ENCODE measurements at places on chromosomes 3 and 15. TPM values are rescaled to one million over a fixed set of nuclear protein-coding genes. Genes with fewer than 3 reads are reported as not detected.
A peak's percentile ranks its signal among the peaks of the same experiment; 100 is the strongest.

GRCh38 chr3:118165413-118165812 is 869.2 kb downstream of the IGSF11 start:
- no peak overlapping the region for H3K27ac ChIP-seq
- H3K36me3 ChIP-seq: no peaks in the 10 kb centered on the region
- H3K4me1 ChIP-seq: no peaks in the 10 kb centered on the region
- no peaks in the 10 kb centered on the region for H3K27me3 ChIP-seq
- DNase-seq: no peak
- no peak overlapping the region for H3K4me3 ChIP-seq

DNA sequence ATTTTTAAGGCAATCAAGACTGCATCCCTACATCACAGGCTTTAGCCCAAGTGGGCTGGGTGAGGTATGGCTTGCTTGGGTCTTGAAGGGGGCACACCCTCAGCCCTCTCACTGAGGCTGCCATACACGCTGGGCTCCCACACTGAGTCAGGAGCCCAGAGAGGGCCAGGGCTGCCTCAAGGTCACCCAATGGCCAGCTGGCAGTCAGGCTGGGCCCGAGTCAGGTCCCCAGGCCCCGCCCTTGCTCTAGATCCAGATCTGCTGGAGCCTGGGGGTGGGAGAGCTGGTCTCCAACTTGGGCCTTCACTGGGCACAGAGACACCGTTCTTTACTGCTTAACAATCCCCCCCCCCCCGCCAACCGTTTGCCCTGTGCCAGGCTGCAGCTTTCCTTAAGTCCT is 88.1 kb downstream of the IQSEC1 start:
- no peak for DNase-seq
- H3K27ac ChIP-seq: no peak overlapping the region
- no peaks in the 10 kb centered on the region for H3K36me3 ChIP-seq
- H3K4me1 ChIP-seq: no peaks in the 10 kb centered on the region

ATP8B4 gene
- 3.0 TPM for total RNA-seq

SLMAP gene
- total RNA-seq: 124 TPM

CILP gene
- 8.7 TPM for total RNA-seq

DNA sequence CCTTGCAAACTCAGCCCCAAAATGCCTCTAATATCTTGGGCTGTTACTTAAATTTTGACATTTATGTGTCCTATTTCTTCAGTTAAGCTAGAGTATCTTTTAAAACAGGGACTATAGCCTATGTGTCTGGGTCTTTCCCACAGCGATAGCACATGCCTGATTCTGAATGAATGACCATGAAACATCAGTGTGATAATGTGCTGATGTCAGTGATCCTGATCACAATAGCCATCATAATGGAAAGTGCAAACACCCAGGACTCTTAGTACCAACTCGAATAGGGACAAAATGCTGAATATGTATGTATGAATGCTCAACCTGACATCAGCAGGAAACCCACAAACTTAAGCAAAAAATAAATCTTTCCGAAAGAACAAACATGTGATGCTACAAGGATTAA is 537.4 kb downstream of the IGSF11 start:
- H3K27me3 ChIP-seq: no peaks in the 10 kb centered on the region
- no peak overlapping the region for H3K27ac ChIP-seq
- no peaks in the 10 kb centered on the region for H3K4me1 ChIP-seq
- H3K4me3 ChIP-seq: no peak overlapping the region

- no peak overlapping the region for H3K4me3 ChIP-seq
- no peaks in the 10 kb centered on the region for H3K4me1 ChIP-seq
- no peak overlapping the region for H3K27ac ChIP-seq
- no peak for DNase-seq
- H3K36me3 ChIP-seq: no peaks in the 10 kb centered on the region
These were observed 18.6 kb downstream of the CRYGS start for GRCh38 chr3:186525369-186526255.

DNAJB11 gene
- total RNA-seq: 72.5 TPM

- DNase-seq: no peak
- no peak overlapping the region for H3K4me3 ChIP-seq
- peak overlapping the region; percentile 27 for H3K27ac ChIP-seq
- no peaks in the 10 kb centered on the region for H3K27me3 ChIP-seq
- no peaks in the 10 kb centered on the region for H3K36me3 ChIP-seq
These were observed 5.8 kb downstream of the PRKCD start for GRCh38 chr3:53166781-53167291.

COLQ gene
- total RNA-seq: 0.85 TPM

ROPN1B gene
- not detected for total RNA-seq

ITPKA gene
- 36.1 TPM for total RNA-seq

- H3K4me3 ChIP-seq: no peak overlapping the region
- H3K27ac ChIP-seq: no peak overlapping the region
- no peak for DNase-seq
These were observed 13.2 kb upstream of the EDC3 start for GRCh38 chr15:74709011-74709410.

DNA sequence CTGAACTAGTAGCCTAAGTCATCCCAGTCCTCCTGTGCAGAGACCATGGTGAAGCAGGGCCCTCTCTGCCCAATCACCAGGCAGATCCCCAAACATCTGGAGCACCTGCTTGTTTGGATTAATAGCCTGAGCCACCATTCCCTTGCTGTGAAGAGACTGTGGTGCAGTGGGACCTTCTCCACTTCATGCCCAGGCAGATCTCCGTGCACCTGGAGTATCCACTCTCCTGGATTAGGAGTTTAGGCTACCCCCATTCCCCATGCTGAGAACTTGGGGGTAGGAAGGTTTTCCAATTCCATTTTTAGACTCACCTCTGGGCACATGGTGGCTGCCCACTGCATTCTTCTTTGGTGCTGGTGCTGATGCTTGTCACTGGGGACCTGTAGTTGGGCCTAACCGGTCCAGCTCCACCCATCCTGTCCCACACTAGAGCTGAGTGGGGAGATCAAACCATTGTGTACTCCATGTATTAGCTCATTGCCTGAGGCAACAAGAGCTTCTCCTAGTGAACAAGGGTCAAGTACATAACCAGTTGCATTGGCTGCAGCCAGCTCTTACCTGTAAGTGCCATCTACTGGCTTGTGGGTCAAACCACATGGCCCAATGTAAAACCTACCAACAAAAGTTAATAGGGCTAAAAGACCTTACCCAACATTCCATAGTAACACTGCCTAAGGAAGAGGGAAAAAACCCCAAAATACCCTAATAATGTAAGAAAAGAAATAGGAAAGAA is 382.5 kb upstream of the CBLB start:
- H3K36me3 ChIP-seq: no peaks in the 10 kb centered on the region
- H3K27me3 ChIP-seq: no peaks in the 10 kb centered on the region
- H3K27ac ChIP-seq: no peak overlapping the region

ALDH1A2 gene
- total RNA-seq: 2.5 TPM

C3orf70 gene
- total RNA-seq: 8.4 TPM

GPR27 gene
- 2.2 TPM for total RNA-seq

GRCh38 chr3:24793896-24794295 is 299.2 kb upstream of the THRB start:
- H3K27me3 ChIP-seq: no peaks in the 10 kb centered on the region
- no peak overlapping the region for H3K27ac ChIP-seq
- H3K4me3 ChIP-seq: no peak overlapping the region
- no peak for DNase-seq
- no peaks in the 10 kb centered on the region for H3K4me1 ChIP-seq

DIPK2A gene
- total RNA-seq: 21.4 TPM

DNA sequence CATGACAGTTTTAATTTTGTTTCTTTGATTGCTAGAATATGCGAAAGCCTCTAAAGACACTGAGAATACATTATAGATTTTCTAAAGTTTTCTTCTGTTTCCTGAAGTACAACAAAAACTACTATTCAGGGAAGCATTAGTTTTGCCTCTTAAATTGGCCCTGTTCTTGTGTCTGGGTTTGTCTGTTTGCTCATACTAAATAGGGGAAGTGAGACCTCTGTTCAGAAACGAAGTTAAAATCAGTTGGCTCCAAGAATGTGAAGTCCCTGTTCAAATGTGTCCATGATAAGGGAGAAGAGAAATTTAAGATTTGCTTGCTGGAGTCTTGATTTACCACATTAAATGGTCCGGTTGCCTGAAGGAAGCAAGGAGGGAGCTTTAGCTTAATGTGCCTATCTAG is 327.3 kb upstream of the GBE1 start:
- no peak overlapping the region for H3K4me3 ChIP-seq
- no peaks in the 10 kb centered on the region for H3K4me1 ChIP-seq
- no peak overlapping the region for H3K27ac ChIP-seq
- no peaks in the 10 kb centered on the region for H3K36me3 ChIP-seq
- no peaks in the 10 kb centered on the region for H3K27me3 ChIP-seq

P2RY12 gene
- total RNA-seq: 0.17 TPM

DNA sequence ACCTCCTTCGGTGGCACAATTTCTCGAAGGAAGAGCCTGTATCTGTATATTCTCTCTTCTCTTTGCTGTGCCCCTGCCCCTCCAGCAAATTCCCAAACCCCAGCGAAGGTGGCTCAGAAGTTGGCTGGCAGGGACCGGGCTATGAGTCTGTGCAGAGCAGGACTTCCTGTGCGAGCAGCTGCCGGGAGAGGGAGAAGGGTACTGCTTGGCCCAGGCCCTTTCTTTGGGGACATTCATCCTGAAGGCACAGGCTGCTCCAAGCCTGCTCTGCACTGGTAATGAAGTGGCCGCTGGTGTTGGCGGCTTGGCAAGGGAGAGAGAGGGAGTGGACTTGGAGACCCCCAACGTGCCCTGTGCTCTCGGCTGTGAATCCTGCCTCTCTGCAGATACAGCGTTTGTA is 1.5 kb downstream of the SLC6A11 start:
- no peak for DNase-seq
- no peaks in the 10 kb centered on the region for H3K4me1 ChIP-seq
- H3K27me3 ChIP-seq: peaks cover 12% of the 10 kb centered on the region
- H3K36me3 ChIP-seq: no peaks in the 10 kb centered on the region
- no peak overlapping the region for H3K27ac ChIP-seq

NPAP1 gene
- total RNA-seq: not detected

DNA sequence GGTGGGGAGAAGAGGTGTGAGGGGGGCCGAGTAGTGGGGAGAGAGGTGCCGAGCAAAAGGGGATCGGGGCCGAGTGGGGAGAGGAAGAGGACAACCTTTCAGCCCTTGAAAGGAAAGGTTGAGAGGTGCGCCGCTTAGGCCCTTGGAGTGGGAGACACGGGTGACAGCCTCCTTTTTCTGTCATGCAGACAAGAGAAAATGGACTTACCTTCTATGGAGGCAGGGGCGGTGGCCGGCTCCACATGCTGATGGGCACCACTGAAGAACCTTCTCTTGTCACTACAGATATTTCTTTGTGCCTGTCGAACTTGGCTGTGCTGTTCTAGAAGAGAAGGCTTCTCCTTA is 421 bp downstream of the KLHL18 start:
- H3K27me3 ChIP-seq: no peaks in the 10 kb centered on the region
- peak overlapping the region; percentile 93 for H3K4me3 ChIP-seq
- H3K27ac ChIP-seq: peak overlapping the region; percentile 90
- peaks cover 4% of the 10 kb centered on the region for H3K4me1 ChIP-seq
- H3K36me3 ChIP-seq: no peaks in the 10 kb centered on the region
- DNase-seq: peak; percentile 39

DNA sequence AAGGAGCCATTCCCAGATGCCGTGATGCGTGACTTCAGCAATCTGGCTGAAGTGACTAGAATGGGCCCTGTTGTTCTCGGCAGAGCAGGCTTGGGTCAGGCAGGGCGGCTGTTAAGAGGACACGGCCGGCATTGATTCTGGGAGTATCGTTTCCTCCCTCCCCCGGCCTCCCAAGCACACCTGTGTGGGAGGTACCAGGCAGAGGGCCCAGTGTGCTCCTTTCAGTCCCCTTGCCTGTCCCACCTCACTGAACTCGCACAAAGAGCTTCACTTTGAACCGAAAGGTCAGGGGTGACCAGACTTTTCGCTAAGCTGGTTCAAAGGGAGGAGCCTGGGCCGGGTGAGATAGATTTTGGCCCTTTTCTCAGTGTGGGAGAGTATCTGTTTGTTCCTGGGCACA is 92.7 kb downstream of the CEMIP start:
- H3K4me3 ChIP-seq: no peak overlapping the region
- H3K4me1 ChIP-seq: no peaks in the 10 kb centered on the region
- no peak overlapping the region for H3K27ac ChIP-seq
- H3K36me3 ChIP-seq: no peaks in the 10 kb centered on the region

GRCh38 chr3:138046955-138047354 is 37.0 kb downstream of the CLDN18 start:
- H3K27me3 ChIP-seq: no peaks in the 10 kb centered on the region
- no peak overlapping the region for H3K4me3 ChIP-seq
- DNase-seq: no peak
- no peaks in the 10 kb centered on the region for H3K4me1 ChIP-seq

GOLGA6L4 gene
- total RNA-seq: 1.3 TPM

GRCh38 chr3:5194341-5194740 is 6.8 kb downstream of the EDEM1 start:
- no peaks in the 10 kb centered on the region for H3K4me1 ChIP-seq
- H3K36me3 ChIP-seq: no peaks in the 10 kb centered on the region
- no peaks in the 10 kb centered on the region for H3K27me3 ChIP-seq
- no peak for DNase-seq
- no peak overlapping the region for H3K4me3 ChIP-seq

ZPLD1 gene
- not detected for total RNA-seq

- no peak overlapping the region for H3K27ac ChIP-seq
- H3K4me1 ChIP-seq: no peaks in the 10 kb centered on the region
- no peak for DNase-seq
- H3K27me3 ChIP-seq: no peaks in the 10 kb centered on the region
- no peaks in the 10 kb centered on the region for H3K36me3 ChIP-seq
- no peak overlapping the region for H3K4me3 ChIP-seq
These were observed 4.0 kb upstream of the WDR49 start for GRCh38 chr3:167657684-167658225.

- no peaks in the 10 kb centered on the region for H3K27me3 ChIP-seq
- no peaks in the 10 kb centered on the region for H3K36me3 ChIP-seq
- peak overlapping the region; percentile 30 for H3K27ac ChIP-seq
- H3K4me3 ChIP-seq: no peak overlapping the region
- H3K4me1 ChIP-seq: peaks cover 4% of the 10 kb centered on the region
These were observed 100.1 kb upstream of the TSC22D2 start for GRCh38 chr3:150308037-150308319.

CCDC39 gene
- not detected for total RNA-seq
